Coronary artery (tissue), 2 donors: ENCODE measurements at places on chromosomes 4 and X.
A peak's percentile ranks its signal among the peaks of the same experiment; 100 is the strongest.

- DNase-seq: no peak
These were observed 209.2 kb downstream of the GLUD2 start for GRCh38 chrX:121256647-121257046.

DNA sequence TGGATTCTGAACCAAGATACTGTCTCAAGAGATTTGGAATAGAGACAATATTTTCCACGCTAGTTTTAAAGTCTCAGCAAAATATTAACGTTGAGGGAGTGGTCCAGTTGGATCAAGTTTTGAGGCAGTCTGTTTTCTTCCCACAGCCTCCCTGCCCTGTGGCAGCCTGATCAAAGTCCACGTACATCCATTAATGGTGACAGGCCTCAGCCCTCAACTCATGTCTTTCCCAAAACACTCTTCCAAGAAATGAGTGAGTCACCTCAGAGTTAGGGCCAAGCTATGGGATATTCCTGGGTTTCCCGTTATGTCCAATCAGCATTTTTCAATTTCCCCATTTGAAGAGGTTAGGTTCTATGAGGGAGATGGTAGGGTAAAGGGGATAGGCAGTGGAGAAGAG, 28.5 kb downstream of the EGFL6 start:
- no peak for DNase-seq

DNA sequence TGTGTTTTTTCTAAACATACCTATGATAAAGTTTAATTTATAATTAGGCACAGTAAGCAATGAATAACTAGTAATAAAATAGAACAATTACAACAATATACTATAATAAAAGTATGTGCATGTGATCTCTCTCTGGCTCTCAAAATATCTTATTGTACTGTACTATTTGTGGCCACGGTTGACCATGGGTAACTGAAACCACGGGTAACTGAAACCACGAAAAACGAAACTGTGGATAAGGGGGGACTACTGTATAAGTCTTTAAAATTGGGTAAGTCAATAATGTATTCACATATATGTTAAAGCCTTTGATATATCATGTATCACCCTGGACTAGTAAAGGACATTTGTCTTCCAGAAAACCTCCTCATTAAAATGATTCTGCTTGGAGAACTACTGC, 20.0 kb downstream of the TMEM154 start:
- DNase-seq: no peak

GRCh38 chrX:110745288-110745687, 50.3 kb downstream of the CHRDL1 start:
- DNase-seq: no peak

GRCh38 chr4:8472689-8473197, 32.2 kb downstream of the TRMT44 start:
- no peak for DNase-seq

DNA sequence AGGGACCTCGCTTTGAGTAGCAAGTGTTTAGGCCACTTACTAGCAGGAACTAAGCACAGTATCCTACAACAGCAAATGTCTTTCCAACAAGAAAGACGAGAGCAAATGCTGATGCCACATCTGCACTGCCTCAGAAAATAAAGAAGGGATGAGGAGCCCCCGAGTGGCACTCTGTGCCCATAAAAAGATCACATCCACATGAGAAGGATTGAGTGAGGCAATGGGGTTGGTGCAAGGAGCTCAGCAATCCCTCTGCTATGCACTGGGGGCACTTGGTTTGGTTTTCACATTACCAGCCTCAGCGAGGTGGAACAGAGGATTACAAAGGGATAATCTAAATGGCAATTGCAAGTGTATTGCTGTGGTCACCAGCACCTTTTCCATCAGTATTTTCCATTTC, 252.8 kb upstream of the SLC7A11 start:
- no peak for DNase-seq

GRCh38 chrX:148872881-148873280, 372.5 kb downstream of the AFF2 start:
- DNase-seq: no peak

DNA sequence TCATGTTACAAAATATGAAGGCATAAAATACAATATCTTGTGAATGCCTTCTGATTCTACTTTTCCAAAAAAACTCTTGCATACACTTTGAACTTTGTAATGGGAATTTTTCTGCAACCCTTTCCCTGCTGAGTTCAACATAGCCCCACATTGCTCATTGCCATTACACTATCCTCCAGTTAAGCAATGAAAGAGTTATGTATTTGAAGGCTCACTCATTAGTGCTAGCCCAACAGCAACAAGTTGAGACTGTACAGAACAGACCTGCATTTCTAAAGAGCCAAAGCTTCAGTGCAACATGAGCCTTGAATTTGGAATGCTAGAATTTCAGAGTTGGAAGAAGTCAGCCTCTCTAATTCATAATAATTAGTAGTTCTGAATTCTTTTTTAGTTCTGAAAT, 44.4 kb upstream of the STAG2 start:
- DNase-seq: no peak

DNA sequence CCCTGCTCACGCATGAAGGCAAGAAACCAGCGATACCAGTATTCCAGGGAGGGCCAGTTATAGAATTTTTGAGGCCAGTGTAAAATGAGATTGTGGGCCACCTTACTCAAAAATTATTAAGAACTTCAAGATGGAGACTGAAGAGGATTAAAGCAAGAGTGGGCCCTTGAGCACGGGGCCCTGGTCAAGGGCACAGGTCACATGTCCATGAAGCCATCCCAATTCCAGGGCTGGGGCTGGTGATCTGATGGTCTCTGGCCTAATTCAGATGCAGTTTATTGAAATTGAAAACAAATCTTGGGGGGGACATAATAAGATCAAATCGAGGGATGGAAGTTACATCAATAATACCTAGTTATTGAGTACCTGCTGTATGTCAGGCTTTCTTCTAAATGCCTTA, 58.3 kb downstream of the SMIM20 start:
- DNase-seq: no peak

DNA sequence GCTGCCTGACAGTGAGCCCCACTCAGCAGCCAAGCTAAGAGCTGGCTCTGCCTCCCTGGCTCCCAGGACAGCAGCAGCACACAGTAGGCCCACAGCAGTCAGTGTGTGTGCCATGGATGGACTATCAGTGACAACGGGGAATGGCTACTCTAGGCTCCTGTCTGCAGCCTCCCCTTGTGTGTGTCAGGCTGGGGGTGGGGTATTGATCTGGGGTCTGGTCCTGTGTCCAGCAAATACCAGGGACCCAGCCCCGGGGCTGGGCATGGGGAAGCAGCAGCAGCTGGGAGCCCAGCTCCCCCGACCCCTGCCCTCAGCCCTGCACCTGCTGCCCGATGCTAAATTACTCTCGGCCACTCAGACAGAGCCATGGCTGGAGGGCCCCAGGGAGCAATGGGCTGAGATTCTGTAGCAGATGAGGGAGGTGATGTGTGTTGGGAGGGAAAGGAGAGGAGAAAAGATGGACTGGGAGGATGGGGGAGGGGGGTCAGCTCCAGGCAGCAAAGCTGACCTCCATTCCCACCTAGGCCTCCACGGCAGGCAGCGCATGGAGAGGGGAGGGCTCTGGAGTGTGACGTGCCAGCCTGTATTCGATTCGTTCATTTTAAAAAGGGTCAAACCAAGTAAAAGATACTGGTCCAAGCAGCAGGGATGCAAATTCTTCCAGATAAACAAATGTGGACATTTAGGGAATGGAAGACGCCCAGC, 61.3 kb upstream of the CRMP1 start:
- DNase-seq: peak; percentile 61

DNA sequence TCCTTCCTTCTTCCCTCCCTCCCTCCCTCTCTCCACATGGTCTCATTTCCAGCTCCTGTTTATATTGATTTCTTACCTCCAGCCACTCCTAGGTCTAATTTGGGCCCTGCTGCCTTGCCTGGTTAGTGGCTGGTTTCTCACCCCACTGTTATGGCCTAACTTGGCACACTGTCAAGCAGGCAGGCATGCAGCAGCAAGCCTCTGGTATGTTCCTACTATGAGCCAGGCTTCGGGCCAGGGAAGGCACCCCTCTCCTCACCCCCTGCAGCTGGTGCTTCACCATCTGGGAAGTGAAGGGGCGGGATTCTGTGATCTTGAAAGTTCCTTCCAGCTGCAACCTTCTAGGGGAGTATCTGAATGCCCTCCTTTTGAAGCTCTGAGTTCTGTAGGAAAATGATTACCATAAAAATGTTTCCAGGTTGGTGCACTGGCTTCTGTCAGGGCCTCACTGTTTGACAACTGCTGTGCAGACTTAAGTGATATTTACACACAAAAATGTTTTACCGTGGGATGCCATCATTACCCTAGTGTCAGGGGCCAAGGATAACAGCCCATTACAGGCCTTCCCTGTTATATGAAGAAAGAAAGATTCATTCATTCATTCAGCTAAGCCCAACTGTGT, 10.1 kb upstream of the VMA21 start:
- DNase-seq: no peak

DNA sequence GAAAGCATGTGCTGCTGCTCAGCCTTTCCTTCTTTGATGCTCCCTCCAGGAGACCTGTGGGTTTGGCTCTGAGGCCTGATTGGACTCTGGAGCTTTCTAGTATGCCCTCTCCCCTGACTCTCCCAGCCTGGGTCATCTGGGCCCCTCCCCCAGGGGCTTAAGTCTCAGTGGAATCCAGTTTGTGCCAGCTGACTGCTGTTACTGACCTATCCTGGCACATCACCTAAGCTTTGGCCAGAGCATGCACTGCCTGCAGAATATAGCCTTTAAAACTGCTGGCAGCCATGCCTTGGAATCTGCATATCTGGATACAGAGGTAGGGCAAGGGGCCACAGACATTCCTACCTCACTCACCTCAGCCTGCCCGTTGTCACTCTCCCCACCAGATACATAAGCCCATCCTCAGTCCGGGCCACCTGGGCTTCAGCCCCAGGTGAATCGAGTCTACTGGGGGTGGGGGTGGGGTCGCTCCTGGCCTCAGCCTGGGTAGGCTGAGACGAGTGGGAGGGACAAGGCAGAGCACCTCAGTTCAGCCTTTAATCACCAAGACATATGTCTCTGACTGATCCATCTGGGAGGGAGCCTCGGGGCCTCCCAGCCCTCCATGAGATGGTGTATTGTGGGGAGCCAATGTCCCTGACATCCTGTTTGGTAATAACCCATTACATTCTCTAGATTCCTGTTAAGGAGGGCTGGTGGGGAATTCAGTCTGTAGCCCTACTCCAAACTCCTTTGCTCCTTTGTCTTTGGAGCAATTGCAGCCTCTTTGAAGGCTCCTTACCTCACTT, 61.2 kb downstream of the STARD8 start:
- DNase-seq: no peak

DNA sequence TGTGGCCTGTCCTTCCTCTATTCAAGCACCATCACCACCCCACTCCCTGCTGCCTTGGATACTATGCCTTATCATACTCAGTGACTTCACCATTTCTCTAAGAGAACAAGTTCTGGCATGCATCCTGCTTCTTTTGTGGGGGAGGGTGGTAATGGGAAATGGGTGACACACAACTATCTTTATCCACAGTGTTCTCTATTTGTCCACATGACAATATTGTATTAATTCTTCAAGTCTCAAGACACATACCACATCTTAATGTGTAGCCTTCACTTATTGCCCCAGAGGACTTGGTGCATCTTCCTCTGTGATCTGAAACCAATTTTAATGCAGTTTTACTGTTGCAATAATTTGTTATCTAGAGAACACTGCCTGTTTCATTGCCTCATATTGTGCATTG, 29.3 kb upstream of the UGT2B7 start:
- DNase-seq: no peak

- peak; percentile 81 for DNase-seq
These were observed 158.2 kb upstream of the MAP3K15 start for GRCh38 chrX:19673375-19674040.

- no peak for DNase-seq
These were observed 140.9 kb upstream of the KLF3 start for GRCh38 chr4:38523054-38523453.

- DNase-seq: no peak
These were observed 128.1 kb downstream of the CAMK2D start for GRCh38 chr4:113633467-113633866.

GRCh38 chrX:3664921-3665320, 48.5 kb downstream of the PRKX start:
- no peak for DNase-seq

GRCh38 chr4:80913381-80913780, 117.1 kb upstream of the BMP3 start:
- DNase-seq: no peak

GRCh38 chr4:90189178-90189577, 62.0 kb downstream of the CCSER1 start:
- no peak for DNase-seq

- DNase-seq: no peak
These were observed 125.4 kb downstream of the TBC1D19 start for GRCh38 chr4:26709246-26709645.

DNA sequence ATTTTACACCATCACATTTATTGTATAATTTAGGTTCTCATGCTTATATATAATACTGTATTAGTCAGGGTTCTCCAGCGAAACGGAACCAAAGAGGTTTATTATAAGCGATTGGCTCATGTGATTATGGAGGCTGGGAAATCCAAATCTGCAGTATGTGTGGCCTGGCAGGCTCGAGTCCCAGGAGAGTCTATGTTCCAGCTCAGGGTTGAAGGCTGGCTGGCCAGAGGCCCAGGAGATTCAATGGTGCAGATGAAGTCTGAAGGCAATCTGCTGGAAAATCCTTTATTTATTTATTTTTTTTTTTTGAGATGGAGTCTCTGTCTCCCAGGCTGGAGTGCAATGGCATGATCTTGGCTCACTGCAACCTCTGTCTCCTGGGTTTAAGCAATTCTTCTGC, 63.0 kb upstream of the WDFY3 start:
- no peak for DNase-seq

GRCh38 chr4:135319685-135320084, 1118.1 kb upstream of the PABPC4L start:
- no peak for DNase-seq

- no peak for DNase-seq
These were observed 204.4 kb downstream of the ZNF330 start for GRCh38 chr4:141425124-141425523.

DNA sequence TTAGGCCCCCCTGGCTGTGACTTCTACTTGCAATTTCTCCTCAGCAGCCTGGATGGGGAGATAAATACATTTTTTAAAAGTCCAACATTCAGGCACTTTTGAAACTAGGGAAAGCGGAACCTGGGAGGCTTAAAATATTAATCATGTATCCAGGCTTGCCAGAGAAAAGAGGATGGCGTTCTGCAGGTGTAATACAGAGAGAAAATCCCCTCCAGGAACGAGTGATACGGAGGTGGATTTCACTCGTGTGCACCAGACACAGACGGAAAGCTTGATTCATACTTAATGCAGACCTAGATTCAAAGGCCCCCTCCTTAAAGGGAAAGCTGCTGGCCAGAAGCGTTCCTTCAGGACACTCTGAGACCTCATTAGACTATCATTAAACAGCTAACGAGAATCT, 354.0 kb upstream of the BOD1L1 start:
- DNase-seq: no peak

DNA sequence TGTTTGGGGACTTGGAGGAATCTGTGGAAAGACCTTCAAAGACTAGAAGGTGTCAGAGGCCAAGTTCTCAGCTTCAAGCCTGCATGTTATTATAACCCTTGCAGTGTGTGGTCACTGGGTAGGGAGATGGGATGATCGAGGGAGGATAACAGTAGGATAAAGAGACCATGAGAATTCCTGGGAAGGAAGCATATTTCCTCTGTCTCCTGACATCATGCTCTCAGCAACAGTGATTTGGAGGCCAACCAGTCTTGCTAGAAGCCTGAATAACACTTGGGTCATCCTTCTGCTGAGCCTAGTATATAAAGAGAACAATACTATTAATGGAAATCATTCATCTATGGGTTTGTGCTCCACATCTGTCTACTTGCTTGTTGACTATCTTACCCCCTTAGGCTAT, 40.9 kb upstream of the ANXA3 start:
- DNase-seq: no peak

GRCh38 chrX:131795442-131796229, 227.5 kb upstream of the STK26 start:
- no peak for DNase-seq
